ENCODE measurements at places on chromosomes 2 and 18.

DNA sequence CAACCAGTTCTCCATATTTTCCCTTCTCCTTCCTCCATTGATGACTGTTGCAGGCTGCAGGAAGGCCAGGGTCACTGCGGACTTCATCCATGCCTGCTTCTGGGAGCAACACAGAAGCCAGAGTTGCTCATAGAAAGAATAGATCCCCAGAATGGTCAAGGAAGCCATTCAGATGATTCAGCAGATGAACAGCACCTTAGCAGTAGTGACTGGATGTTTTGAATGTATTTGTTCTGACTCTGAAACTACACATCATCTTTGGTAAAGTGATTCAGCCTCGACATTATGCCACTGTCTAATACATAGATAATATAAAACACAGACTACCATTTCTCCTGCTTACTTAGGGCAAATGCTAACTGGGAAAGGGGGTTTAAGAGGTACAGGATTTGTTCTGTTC is 411.6 kb downstream of the RND3 start:
- DNase-seq = no peak

DNA sequence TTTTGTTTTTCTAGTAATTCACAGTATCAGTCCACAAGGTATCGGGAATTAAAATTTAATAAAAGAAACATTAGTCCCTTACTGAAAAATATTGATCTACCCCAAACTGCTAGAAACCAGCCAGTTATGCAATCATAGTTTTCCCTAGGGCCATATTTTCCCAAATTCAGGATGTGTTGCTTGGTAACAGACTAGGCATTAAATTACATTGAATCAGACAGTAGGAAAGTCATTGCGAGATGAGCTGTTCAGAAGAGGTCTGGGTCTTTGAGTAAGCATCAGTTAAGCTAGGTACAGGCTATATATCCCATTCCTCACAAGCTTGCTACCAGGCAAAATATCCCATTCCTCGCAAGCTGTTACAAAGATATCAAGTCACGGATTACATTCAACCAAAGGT is 123.0 kb upstream of the CCDC150 start:
- DNase-seq = no peak

DNA sequence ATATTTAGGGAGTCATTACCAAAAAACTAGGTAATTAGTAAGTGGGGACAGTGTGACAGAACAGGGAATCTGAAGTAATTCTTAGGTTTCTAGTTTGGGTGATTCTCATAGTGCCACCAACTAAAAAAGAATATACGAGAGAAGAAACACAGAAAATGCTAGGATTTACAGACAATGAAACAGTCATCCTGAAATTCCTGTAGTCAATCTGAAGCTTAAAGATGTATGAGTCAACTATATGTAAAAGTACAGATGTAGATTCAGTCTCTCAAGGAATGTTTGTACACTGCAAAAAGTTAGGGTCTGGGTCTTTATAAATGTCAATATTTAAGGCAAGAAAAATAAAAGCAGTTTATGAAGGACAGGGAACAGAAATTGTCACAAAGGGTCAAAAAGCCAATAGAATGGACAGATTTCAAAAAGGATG is 107.0 kb downstream of the STRN start:
- DNase-seq = no peak

DNA sequence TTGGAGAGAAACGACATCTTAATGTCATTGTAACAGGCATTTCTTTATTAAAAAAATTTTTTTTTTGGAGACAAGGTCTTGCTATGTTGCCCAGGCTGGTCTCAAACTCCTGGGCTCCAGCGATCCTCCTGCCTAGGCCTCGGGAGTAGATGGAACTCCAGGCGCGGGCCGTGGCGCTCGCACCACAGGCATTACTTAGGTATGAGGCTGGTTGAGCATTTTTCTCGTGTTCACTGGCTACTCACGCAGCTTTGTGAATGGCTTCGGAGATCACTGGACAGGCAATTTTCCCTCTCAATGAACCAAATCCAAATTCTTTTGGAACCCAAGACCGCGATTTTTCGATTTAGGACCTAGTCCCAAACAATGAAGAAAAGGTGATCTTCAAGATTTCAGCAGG is 795 bp upstream of the TCF7L1 start:
- DNase-seq = no peak

GRCh38 chr2:173715441-173715840 is 249.7 kb downstream of the SP3 start:
- DNase-seq = no peak

DNA sequence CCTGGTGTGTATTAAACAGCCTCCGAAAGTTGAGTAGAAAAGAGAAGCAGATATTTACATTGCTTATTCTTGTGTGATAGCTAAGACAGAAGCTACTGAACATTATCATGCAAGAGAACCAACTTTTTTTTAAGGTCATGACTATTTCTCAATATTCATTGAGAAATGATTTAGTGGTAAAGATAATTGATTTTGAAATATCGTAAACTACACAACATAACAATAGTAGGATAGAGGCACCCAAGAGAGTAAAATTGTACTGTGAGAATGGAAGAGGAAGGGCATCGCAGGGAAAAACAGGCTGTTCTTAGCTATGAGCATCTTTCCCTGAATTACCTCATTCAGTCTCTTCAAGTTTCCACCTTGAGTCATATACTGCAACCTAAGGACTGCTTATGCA is 25.2 kb downstream of the HRH4 start:
- DNase-seq = no peak

GRCh38 chr2:41431756-41432155 is 616.1 kb upstream of the PKDCC start:
- no peak for DNase-seq

GRCh38 chr2:216588861-216589710 is 44.1 kb upstream of the IGFBP2 start:
- DNase-seq = no peak

GRCh38 chr18:40159141-40160017 is 1795.7 kb upstream of the PIK3C3 start:
- DNase-seq = no peak

GRCh38 chr2:182509216-182509615 is 82.4 kb upstream of the PDE1A start:
- DNase-seq = no peak

GRCh38 chr2:11659115-11659475 is 10.9 kb downstream of the NTSR2 start:
- no peak for DNase-seq

DNA sequence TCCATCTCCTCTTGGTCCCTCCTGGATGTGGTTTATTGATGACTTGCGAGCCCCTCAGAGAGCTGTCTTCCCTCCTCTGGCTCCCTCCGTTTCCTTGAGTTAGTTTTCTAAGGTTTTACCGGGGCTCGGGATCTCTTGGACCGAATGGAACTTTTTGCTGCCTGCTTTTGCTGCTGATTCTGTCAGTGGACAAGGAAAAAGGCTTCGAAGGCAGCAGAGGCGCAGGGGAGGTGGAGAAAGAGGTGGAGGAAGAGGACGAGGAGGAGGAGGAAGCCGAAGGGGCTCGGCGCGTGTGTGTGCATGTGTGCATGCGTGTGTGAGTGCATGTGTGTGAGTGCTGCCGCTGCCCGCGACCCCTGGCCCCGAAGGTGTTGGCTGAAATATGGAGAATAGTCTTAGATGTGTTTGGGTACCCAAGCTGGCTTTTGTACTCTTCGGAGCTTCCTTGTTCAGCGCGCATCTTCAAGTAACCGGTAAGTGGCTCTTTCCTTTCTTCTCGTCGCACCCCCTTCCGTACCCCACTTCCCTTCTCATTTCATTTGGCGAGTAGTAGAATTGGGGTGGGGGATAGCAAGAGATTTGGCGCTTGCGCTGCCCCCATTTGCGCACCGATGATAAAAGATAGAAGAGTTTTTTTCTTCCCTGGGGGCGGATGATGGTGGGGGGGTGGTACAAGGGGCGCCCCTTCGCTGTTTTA is 557 bp downstream of the DCC start:
- DNase-seq = no peak

GRCh38 chr2:62200291-62200841 is 4.5 kb downstream of the B3GNT2 start:
- no peak for DNase-seq

GRCh38 chr2:191703079-191703725 is 25.3 kb downstream of the NABP1 start:
- no peak for DNase-seq

GRCh38 chr2:77007686-77008085 is 514.5 kb downstream of the LRRTM4 start:
- DNase-seq = no peak

DNA sequence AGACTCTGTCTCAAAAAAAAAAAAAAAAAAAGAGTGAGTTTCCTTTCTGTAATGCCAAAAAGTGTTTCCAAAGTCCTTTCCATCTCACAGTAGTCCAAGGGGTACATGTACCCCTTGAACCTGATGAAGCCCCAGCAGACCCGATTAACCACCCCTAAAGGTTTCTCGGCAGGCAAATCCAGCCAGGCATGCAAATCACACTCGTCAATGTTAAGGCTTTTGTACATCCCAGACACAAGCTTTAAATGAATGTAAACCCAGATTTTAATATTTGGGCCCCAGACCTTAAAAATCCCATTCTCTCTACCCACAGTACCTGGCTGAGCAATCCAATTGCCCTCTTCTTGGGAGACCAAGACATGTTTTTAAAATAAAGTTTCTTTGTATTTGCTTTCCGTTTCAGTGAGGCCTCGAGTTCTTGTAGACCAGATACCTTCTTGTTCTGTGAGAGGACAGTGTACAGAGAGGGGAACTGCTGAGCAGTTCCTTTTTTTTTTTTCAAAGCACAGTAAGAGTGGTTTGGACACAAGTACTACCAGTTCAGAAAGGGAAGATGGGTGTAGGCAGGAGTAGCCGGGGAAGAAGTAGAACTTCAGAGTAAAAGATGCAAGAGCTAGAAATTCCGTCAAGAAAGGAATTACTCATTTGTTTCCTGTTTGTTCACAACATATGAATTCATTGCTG is at the start of gene NLRC4:
Gene NLRC4, minus strand, starts transcription at position 465 of the 684 bp plus-strand sequence. CDS start 8,111 bp downstream, outside the sequence.
- DNase-seq = no peak

DNA sequence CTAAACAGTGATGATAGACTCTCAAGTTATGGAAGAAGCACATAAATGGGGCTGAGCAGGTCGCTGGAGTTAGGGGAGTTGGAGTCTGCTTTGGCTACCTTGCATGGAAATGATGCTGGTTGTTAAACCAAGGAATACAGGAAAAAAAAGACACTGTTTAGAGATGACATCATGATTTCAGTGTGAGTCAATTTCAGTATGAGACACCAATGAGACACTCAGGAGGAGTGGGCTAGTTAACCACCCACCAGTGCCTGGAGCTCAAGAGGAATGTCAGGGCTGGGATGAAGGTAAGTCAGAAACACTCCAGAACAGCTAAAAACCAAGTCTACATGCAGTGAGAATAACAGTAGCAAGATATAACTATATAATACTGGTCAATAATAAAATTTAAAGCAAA is 303.6 kb downstream of the SOX11 start:
- no peak for DNase-seq

DNA sequence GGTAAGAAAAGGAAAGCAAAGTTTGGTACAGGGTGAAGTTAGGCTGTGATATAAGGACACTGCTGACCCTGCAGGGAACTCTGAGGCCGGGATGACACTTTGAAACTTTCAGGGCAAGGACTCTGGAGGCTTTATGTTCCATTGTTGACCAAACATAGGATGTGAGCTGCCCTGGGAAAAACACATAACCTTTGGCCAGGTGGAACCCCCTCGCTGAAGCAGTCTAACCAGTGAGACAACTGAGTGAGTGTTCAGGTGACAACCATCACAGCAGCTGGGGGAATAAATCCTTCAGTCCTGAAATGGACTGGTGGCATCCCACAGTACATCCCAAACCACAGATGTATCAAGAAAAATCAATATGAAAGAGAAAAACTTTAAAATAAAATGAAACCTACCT is 280.9 kb upstream of the CDH2 start:
- DNase-seq = no peak

DNA sequence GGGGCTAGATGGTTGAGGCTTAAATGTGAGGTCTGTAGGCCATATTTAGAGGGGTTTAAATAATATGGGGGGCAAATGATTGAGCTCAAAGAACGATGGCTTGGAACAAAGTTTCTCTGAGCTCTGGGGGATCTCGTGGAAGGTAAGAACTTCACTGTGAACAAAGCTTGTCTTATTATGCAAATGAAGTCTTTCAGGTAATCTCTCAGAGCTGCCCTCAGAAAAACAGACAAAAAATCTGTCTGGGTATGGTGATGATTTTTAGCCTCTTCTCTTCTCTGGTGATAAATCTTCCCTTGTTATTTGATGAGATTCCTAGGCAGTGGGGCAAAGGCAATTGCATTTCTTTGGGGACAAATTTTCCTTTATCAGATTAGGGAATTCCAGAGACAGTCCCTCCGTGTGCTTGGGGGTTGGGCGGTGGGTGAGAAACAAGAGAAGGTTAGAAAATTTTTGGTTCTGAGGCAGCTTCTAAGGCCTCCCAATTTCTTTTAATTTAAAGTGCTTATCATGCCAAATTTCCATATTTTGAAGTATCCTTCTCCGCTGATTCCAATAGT is 760.4 kb downstream of the TSN start:
- DNase-seq = no peak

DNA sequence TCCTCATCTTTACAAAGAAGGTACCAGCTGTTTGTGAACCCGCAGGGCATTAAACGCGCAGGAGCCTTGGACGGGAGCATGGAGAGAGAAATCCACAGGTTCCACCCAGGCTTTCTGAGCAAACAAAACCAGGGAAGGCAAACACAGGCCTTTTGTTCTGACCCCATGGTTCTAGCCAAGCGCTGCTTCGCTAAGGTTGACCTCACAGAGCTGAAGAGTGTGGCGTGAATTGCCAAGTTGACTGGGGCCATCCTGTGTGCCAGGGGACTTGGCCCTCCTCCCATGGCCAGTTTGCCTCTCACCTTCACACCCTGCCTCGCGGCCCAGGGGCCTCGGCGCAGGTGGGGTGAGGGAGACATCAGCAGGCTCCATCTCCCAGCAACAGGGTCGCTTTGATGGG is 74.1 kb downstream of the VAPA start:
- no peak for DNase-seq

DNA sequence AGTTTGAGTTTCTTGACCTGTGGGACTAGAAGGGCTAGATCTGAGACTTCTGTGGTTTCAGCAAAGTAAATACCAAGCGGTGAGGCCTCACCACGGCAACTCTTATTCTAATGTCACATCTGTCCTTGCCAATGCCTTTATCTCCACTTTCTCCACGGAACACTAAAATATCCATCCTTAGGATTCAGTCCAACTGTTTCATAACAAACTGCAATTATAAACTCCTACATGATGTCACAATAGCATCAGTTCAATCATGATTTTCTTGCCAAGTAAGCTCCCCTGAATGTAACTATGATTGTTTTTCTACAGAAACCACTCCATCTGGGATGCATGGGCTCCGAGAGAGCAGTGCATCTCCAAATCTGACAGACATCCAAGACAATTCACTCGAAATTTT is 79.6 kb downstream of the LRATD1 start:
- DNase-seq = no peak
